ENCODE measurements at places on chromosomes 13 and 19.
A peak's percentile ranks its signal among the peaks of the same experiment; 100 is the strongest.

DNA sequence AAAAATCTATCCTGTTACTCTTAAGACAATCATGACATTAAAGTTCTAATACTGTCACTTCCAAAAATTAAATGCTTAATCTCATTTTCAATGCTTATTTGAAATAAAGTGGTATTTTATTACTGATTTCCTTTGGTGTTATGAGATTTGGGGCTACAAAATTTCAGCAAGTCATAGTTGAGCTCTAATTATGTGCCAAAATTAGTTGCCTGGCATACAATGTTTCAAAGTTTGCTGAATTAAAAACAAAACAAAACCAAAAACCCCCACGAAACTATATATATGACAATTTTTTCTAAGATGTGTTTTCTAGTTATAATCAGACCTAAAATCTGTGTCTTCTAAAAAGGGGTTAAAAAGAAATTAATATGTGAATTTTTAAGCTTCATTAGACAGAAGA lies 62.2 kb downstream of the KCNRG start:
- no peak for DNase-seq

DNA sequence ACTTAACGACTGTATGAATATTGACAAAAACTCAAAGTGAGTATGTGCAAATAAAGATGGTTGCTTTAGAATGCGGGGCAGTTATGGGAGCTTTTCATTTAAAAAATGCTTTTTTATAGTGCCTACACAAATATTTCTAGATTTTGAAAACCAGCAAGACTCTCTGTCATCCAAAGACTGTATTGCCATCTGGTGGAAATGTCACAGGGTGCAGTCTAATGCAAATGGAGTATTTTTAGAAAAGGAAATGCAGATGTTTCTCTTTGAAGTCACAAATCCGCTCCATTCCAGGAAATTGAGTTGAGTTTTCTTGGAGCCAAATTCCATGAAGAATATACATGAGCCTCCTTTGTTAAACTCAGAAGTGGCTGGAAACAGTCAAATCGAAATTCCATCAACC lies 2.3 kb upstream of the C1QTNF9B start:
- peak; percentile 68 for DNase-seq

DNA sequence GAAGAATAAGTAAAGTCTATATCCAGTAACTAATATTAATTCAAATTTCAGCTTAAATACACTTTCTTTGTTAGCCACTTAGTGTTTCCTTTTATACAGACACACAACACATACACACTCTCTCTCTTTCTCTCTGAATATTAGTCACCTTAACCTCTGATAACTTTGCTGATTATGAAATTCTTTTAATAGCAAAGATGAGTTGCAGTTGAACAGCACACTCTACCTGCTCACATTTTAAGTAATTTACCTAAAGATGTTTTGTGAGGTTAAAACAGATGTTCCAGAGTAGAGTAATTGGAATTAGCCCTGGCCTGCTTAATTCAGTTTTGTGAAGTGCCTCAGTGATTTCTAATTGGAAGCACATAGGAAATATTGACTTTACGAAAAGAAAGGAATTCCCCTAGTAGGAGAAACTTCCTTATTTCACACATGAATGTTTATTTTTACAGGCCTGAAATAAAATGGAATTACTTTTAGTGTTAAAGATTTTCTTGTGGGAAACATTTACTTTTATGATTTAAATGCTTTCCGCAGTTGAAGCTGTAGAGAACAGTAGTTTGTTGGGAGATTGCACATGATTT lies 184.3 kb downstream of the MYO16 start:
- no peak for DNase-seq

- no peak for DNase-seq
Measured at GRCh38 chr13:36815062-36815461, 4.0 kb upstream of the RFXAP start.

- no peak for DNase-seq
Measured at GRCh38 chr13:43273362-43273761, 250.0 kb downstream of the DNAJC15 start.
